HTR-8/SVneo (cell line): ENCODE measurements at places on chromosomes 3 and 15.

DNA sequence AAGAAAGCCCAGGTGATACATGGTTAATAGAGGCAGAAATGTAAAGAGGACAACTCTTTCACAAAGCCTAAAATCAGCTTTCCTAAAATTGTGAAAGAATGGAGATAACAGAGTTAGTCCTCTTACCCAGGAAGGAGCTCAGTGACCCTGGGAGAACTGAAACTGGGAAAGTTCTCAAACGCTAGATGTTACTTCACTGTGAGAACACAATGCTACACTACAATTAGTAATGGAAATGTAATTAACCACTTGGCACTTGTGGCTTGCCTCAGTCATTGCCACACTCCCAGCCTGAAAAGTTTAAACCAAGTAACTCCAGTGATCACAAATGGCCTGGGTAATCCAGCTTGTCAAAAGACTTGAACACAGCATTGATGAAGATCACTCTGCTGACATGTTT lies 102.7 kb upstream of the FGF7 start:
- no peak for DNase-seq

- DNase-seq: peak; percentile 73
Measured at GRCh38 chr3:192884777-192885773, 32.6 kb downstream of the MB21D2 start.

DNA sequence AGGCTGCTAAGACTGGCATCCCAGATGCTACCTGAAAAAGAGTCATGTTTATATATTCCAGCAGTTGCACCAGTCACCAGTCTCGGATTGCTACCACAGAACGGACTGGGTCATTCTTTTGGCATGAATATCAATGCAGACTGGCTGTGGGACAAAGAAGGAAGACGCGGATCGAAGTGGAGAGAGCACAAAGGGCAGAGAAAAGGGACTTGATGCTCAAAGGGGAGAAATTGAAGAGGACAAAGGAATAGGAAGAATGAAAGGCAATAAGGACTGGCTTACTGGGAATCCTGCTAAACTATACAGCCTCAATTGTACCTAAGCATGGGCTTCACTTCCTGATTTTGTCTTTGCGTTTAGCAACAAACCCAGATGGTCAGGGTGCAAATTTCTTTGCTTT lies 15.3 kb upstream of the DIS3L start:
- DNase-seq: no peak

GRCh38 chr3:31571325-31571724 lies 38.6 kb downstream of the STT3B start:
- no peak for DNase-seq

GRCh38 chr3:120506828-120507774 lies 56.3 kb upstream of the FSTL1 start:
- DNase-seq: peak; percentile 49

GRCh38 chr3:46193436-46193835 lies 14.7 kb downstream of the CCR1 start:
- no peak for DNase-seq

- peak; percentile 78 for DNase-seq
Measured at GRCh38 chr3:195102609-195103467, 168.1 kb downstream of the XXYLT1 start.

GRCh38 chr15:71811036-71811736 lies 832 bp downstream of the NR2E3 start:
- no peak for DNase-seq

DNA sequence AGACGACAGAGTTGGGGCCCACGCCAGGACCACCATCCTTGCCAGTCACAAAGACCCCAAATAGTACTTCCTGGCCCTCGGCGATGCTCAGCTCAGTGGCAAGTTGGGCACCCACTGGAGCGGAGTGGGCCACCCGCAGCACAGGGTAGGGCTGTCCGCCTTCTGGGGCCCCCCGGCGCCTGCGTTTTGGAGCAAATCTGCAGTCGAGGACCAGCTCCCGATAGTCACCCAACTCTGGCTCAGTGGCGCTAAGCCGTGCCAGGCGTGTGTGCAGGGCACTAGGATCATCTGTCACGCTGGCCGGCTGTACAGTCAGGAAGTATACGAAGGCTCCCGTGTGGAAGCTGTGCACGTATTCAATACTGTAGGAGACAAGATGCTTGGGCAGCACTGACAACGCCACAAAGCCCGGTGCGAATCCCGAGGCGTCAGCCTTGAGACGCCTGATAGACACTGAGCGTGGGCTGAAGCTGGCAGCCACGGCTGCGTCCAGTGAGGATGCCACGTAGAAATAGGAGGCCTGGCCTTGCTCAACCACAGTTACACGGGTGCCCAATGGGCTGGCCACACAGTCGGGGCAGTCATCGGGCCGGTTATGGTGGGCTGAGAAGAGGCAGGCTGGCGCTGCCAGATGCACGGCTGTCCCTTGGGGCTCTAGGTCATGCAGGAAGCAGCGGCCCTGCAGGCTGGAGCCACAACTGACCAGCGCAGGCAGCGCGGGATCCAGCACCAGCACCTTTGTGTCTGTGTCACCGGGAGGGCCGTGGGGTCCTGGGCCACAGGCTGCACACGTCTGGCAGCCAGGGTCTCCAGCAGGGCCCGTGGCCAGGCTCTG lies 945 bp downstream of the MST1R start:
- no peak for DNase-seq

GRCh38 chr3:62131620-62132019 lies 241.7 kb downstream of the FEZF2 start:
- no peak for DNase-seq

GRCh38 chr3:58628823-58629562 lies 37.6 kb downstream of the FAM3D start:
- no peak for DNase-seq

GRCh38 chr3:73423116-73423515 lies 201.6 kb downstream of the PDZRN3 start:
- DNase-seq: no peak

GRCh38 chr15:66767240-66767659 lies 65.2 kb downstream of the SMAD6 start:
- no peak for DNase-seq

DNA sequence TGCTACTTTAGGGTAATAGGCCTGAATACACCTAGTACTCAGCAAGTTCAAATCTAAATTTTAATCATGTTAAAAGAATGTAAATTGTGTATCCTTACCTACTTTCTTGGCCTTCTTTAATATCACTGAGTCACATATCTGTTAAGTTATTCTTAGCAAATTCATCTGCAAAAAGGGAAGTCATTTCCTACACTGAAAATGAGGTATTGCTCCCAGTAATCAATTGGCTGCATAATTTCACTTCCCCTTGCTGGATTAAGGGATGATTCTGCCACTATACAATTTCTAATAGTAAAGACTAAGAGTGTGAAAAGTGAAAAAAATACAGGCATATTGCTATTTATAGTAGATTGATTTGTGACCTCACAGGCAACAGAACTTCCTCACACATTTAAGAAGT lies 47.8 kb downstream of the CCDC54 start:
- DNase-seq: no peak

DNA sequence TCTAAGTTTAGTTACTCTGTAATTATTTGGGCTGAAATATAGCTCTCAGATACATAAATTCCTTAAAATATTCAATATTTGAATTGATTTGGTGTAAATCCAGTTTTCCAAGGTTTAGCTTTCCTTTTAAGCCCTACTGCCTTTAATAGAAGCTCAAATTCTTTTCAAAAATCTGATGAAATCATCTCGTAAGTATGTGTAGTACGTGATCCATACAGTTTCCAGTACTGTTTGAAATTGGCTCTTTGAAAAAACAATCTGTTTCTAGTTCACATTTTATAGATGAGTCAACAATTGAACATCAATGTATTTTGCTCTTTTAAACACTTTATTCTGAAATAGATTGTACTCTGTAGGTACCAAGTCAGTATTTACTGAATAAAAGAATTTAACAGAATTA lies 84.2 kb downstream of the LRRC49 start:
- peak; percentile 35 for DNase-seq

DNA sequence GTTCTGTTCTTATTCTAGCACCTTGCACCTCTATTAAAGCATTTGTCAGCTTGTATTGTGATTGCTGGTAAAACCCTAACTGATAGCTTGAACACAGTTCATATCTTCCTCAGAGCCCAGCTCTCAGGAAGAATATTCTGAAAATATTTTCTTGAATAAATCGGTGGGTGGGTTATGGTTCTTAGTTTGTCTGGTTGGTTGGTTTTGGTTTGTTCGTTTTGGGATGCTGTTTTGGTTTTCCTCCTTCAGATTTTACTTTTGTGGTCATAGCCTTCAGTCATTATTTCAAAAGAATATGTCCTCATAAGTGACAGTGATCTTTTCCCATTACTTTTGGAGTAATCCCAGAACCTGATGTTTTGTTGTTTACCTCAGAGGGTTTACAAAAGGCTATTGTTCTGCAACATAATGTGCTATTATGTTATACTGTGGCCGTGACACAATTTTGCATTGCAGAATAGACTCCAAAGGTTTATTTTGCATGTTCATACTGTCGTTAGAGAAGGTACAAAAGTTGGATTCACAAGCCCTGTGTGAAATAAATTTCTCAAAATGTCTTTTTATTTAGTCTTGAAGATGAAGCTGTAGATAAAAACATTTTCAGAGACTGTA lies 2.7 kb upstream of the TMEM87A start:
- no peak for DNase-seq

GRCh38 chr3:132160198-132160597 lies 125.4 kb upstream of the CPNE4 start:
- no peak for DNase-seq

DNA sequence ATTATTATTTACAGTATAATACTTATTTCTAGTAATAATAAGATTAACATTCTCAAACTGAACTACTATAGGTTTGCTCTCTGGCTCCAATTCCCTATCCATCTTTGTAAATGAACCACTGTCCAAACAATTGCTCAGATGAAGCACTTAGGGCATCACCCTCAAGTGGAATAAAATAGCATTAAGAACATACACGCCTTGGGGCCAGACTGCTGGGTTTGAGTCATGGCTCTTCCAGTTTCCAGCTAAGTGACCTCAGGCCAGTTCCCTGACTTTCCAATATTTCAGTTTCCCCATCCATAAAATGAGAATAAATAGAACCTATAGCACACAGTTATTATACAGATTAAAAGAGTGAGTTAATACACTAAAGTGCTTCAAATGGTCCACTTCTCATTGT lies 507.2 kb downstream of the MAGI1 start:
- DNase-seq: no peak

DNA sequence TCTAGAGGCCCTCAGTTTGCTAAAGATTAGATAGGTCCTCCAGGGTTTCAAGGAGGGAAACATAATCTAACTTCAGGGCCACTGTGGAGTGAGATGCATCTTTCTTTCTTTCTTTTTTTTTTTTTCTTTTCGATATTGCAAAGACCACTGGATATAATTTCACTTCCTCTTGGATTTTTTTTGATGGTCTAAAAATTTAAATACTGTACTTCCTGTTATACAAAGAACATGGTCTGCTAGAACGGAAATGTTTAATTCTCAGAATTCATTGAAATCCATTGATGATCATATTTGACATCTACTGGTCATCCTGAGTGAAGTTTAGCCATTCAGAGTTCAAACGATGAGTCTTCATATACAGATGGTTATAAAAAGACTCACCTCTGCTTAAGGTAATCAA lies 808.8 kb upstream of the LMCD1 start:
- no peak for DNase-seq
